Epithelial cell of prostate (primary cell): ENCODE measurements at places on chromosomes 11 and 22.

GRCh38 chr11:126897430-126897829 lies 103.1 kb downstream of the KIRREL3 start:
- no peak for DNase-seq

- peak; percentile 87 for DNase-seq
Observed at GRCh38 chr22:17258015-17258787, 39.0 kb upstream of the ADA2 start.

DNA sequence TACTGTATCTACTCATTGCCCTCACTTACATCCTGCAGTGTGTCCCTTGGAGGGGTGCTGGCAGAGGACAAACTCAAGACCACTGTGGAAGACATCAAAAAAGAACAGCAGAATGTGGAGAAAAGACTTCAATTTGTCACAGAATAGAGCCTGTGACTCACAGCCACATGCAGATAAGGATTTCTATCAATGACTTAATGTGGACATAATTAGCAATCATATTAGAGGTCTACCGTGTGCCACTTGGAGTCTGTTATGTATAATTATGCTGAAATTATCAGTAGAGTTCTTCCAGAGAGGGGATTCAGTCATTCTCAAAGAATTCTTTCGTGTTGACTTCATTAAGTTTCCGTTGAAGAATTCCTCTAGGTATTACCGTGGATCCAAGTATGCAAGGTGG lies 473.5 kb downstream of the MIAT start:
- no peak for DNase-seq

DNA sequence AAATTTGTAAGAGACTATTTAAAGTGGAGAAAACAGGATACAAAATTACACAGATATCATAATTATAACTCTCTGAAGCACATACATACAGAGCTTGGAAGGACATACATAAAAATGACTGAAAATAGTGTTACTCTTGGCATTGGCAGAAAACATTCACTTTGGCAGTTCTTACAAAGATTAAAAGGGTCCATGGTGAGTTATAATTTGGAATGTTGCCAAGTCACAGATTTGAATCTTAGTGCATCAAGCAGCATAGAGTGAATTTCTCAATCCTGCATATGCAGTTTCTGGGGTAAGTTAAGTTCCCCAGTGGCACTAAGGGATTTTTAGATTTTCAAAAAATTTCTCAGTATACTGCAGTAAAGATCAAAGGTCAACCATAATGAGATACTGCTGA lies 115.9 kb downstream of the CCDC81 start:
- no peak for DNase-seq

DNA sequence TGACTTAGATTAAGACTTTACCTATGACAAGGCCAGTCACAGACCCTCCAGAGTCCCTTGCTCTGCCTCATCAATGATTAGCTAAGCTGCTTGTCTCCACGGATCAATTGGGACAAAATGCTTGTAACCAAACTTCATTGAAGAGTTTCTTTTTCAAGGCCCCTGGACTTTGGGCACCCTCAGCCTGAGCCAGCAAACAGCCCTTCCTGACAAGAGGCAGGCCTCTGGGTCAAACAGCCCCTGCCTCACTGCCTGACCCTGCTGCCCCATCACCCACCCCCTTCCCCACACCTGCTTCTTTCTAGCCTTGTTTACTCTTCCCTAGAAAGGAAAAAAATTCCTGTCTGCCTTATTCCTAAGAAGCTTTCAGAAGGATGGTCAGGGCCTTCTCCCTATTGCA lies 26.3 kb upstream of the CDON start:
- no peak for DNase-seq

DNA sequence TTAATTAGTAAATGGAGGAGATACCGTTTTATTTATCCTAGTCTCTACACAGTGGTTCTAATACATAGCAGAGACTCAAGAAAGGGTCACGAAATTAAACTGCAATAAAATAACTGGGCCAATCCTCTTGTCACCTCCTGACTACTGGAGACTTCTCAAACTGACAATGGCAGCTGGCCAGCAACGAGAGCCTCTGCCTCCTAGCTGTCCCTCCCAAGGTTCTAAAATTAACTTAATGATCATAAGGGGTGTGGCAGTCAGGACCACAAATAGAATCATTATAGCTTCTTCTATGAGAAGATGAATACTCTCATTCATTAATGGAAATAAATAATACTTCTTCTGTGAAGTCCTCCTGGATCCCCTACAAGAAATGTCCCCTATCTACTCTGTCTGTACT lies 63.8 kb upstream of the APOA1 start:
- DNase-seq = no peak

DNA sequence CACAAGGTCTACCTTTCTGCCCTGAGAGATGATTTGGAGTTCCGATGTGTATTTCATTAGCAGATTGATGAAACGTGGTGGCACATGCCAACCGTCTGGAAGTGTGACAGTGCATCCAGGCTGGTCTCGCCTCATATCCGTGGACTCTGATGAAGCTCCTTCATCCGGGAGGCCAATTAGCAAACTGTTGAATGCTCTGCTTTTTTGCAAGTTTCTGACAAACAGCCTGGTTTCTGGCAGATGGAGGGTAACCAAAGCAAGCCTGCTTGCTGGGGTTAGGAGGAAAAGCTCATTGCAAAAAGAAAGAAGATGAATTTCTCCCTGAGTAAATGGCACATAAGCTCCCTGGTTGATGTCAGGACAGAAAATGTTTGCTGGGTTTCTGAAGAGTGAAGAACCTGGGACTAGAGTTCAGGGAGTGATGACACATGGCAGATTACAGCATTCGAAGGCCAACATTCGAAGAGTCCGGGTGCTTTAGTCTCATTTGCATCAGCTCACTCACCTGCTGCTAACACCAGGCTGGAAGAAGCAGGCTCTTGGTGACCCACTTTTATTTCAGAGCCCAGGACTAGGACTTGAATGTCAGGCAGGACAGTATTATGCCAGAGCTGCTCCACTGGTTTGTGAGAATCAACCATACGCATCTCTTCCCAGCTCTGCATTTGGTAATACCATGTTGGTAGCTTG lies 135.9 kb upstream of the TTC12 start:
- no peak for DNase-seq

DNA sequence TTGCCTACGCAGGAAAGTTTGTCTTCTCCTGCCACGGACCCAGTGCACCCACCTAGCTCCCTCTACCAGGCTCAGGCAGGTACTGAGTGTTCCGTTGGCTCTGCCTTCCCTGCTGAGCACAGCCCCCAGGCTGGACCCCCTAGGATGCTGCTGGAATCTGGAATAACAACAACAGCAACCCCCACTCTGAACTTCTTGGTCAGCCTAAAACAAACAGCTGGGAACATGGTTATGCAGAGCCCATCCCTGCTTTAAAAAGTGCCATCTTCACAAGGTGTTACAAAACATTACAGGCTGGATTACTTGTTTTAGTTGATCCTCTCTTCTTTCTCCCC lies 1.8 kb downstream of the OPCML start:
- no peak for DNase-seq

DNA sequence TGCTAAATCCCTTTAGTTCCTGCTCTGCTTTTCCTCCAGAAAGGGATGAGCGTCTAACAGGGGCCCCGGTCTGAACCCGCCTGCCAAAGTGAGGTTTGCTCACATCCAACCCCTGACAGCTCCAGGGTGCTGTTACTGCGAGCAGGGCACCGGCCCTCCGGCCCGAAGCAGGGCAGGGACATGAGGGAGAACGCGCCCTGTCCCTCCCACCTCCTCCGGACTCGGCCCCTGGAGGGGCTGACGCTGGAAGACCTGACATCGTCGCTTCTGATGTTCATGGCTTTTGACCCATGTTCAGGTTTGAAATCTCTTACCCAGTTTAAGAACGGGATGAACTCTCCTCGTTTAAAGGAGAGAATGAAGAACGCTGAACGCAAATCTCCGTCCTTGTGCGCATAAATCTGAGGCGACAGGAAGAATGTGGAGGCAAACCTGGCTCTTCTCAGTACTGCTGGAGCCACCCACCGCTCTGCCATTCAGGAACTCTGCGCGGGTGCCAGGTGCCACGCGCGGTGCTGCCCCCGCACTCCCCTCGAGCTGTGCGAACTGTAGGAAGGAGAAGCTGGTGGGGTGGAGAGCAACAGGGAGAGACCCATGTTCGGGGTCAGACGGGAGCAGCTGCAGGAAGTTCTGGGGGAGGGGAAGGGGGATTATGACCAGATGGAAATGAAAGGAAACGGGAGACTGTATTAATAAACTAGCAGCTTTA lies 826 bp upstream of the EEF1G start:
- no peak for DNase-seq

- no peak for DNase-seq
Observed at GRCh38 chr11:76382209-76382608, 1.1 kb downstream of the GVQW3 start.

DNA sequence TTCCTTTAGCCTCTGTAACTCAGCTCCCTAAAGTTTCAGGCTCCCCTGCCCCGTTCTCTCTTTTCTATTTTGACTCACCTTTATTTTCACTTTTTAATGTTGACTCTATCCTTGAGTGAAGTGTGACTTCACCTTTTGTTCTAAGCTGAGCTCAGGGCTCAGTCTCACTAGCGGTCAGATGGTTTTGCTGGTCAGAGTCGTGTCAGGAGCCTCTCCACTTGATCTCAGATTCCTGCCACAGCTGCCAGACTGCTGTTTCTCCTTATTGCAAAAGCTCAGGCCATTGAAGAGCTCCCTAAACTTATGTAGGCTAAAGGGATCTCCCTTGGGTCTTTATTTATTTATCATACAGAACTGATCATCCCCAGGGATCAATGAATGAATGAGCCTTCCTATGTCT lies 13.7 kb upstream of the POU2AF2 start:
- DNase-seq = no peak

DNA sequence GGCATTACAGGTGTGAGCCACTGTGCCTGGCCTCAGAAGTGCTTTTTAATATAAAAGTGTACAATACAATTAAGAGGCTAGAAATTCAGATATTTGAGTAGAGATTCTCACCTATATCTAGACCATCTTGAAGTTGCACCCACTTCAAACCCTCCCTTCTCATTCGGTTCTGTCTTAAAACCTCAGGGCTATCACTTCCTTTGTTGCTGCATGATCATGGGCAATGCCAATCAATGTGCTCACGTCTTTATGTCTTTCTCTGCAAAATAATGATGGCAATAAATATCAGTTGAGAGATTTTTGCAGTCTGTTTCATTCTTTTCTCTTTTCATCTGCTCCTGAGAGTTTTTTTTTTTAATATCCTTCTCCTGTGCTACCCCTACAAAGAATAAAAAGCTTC lies 9.3 kb upstream of the NUP160 start:
- no peak for DNase-seq

GRCh38 chr11:107598225-107599139 lies 7.5 kb downstream of the ELMOD1 start:
- DNase-seq = no peak

- no peak for DNase-seq
Observed at GRCh38 chr11:86063536-86063935, 5.3 kb downstream of the PICALM start.

GRCh38 chr11:57001674-57002401 lies 13.1 kb downstream of the OR5AK2 start:
- no peak for DNase-seq

DNA sequence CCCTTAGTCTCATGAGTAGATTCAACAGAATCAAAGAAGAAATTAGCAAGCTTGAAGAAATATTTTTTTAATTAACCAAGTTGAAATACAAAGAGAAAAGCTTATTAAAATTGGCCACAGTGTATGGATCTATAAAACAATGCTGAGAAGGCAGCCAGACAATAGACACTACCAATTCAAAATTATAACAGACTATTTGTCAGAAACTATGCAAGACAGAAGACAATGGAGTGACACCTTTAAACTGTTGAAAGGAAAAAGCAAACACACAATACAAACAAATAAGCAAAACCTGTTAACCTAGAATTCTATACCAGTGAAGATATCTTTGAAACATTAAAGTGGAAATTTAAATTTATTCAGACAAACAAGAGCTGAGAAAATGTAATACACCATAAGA lies 225.4 kb downstream of the CASP12 start:
- DNase-seq = no peak

GRCh38 chr11:26904132-26904531 lies 89.8 kb upstream of the FIBIN start:
- DNase-seq = no peak

- peak; percentile 83 for DNase-seq
Observed at GRCh38 chr11:123197711-123198110, 2.7 kb upstream of the CLMP start.

- DNase-seq = no peak
Observed at GRCh38 chr11:34789196-34789834, 126.9 kb downstream of the APIP start.

- no peak for DNase-seq
Observed at GRCh38 chr11:7520981-7521487, 7.2 kb downstream of the PPFIBP2 start.
